ENCODE measurements at places on chromosomes 3 and 15.

DNA sequence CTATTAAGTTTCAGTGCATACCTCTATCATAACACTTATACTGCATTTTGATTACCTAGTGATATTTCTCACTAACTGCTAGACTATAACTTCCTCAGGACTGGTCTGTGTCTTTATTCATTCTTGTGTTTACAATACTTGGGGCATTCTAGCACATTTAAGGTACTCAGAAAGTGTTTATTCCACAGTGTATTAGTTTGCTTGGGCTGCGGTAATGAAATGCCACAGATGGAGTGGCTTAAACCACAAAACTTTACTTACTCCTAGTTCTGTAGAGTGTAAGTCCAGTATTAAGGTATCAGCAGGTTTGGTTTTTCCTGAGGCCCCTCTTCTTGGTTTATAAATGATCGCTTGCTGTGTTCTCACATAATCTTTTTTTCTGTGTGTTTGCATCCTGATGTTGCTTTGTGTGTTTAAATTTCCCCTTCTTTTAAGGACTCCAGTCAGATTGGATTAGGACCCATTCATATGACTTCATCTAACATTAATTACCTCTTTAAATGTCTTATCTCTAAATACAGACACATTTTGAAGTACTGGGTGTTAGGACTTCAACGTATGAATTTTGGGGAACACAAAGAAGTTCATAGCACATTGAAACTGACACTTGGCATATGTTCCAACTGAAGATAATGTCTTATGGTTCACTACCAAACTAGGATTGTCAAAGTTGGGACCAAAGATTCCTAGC is 23.9 kb downstream of the RNF111 start:
- DNase-seq = no peak

DNA sequence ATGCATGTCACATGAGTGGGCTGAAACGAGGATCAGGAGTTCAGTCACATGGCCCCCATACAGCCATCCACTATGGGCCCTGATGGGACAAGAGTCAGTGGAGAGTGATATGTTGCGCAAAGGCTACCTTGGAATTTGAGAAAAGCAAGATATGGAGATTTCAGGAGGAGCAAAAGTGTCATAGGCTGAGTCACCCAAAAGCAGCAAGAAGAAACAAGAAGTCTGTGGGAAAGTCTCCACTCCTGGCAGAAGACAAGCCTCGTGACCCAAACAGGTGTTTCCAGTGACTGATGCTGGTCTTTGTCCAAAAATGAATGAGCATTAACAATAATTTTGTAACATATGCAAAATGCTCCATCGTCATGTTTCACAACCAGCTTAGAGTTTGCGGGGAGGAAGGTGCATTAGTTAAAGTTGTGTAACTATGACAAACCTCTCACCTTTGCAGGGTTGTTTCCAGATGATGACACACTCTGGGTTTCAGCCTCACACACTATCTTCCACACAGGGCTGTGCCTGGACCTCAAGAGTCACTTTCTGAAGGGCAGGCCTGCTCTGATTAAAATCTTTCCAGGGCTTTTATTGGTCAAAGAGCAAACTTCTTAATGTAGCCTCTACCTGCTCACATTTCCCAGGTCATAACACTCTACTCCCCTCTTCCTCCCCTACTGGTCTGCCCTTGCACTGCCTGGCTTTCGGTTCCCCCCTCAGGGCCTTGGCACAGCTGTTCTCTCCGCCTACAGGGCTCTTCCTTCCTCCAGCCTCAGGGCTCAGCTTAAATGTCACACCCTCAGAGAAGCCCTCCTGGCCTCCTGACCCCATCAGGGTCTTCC is 3.9 kb upstream of the DNASE1L3 start:
- no peak for DNase-seq

- DNase-seq = no peak
These were observed 113.7 kb downstream of the LIPC start for GRCh38 chr15:58545307-58546065.

GRCh38 chr3:170585008-170585936 is 603 bp downstream of the SLC7A14 start:
- peak; percentile 70 for DNase-seq

GRCh38 chr3:107430996-107431245 is 53.7 kb downstream of the CCDC54 start:
- DNase-seq = no peak

- no peak for DNase-seq
These were observed 274.1 kb upstream of the CTNNB1 start for GRCh38 chr3:40925231-40925630.

GRCh38 chr3:57793737-57794187 is 37.7 kb downstream of the SLMAP start:
- DNase-seq = no peak

DNA sequence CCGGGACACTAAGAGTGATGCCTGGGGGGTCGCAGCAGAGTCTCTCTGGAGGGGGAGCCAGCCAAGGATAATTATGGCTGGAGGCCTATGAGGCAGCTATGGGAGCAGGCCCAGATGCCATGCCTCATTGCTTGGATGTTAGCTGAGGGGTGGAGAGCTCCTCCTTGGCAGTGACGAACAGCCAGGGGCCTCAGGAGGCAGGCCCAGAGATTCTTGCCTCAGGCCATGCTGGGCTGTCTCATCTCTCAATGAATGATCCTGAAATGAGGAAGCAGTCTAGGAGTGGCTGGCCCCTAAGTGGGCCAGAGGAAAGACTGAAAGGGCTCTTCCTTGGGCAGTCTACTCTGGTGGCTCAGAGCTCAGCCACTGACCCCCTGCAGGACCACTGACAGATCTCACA is 21.3 kb downstream of the KIF9 start:
- DNase-seq = no peak

DNA sequence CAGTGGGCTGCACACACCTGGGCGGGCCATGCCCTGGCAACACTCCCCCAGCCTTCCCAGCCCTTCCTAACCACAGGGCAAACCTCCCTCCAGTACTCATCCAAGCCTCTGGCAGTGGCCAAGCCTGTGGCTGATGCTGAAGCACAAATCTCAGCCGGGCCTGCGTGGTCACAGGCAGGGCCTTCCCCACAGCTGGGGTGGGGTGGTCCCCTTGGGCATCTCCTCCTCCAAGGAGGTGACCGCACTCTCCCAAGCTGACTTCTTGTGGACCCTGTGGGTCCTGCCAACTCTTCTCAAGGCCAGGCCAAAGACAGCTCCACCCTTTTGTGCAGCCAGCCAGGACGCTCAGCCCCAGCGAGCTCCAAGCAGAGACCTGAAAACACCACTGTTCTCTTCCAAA is 21.4 kb downstream of the GRAMD2A start:
- DNase-seq = no peak

DNA sequence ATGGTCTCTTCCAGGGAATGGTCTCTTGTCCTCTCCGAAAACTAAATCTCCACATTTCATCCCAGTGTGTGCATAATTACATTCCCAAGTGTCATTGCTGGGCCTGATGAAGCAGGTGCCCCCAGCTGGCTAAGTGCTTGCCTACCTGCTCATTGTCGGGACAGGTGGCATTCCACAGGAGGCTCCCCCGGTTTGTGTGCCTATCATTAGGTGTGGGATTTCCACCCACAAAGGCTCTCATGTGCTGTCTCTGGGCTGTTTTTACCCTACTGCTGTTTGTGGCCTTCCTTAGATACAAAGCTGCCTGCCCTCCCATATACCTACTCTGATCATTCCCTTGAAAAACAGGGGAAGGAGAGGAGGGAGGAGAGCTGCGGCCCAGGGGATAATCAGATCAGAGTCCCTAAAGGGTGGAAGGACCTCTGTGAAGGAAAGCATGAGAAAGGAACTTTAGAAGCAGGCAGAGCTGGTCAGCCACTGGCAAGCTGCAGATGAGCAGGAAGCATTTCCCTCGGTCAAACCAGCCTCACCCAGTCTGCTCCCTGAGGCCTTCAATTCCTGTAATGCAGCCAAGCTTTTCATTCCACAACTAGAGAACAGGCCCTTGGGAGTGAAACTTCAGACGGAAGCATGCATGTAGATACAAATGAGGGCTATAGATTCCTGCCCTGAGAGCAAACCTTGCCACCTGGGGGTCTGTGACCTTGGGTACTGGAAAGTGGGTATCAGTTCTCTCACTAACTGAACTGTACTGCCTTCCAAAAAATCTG is 60.7 kb upstream of the HEG1 start:
- DNase-seq = no peak

DNA sequence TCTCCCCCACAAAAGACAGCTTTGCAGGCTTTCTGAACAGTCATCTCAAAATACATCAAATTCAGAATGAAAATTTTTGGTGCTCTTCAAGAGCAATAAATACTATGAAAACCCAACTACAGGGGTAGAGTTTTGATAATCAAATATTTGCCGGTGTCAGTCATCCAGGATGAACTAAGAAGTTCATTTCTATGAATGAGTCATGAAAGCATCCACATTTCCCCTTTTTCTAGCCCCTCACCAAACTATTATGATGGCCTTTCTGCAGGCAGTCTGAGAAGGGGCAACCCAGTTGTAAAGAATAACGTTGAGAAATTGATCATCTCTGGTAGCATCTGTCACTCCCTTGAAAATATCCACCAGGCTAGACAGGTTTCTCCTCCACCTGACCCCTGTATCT is 3.1 kb upstream of the LPCAT4 start:
- DNase-seq = no peak

Measured in NCI-H526 treated with DMSO at 0.1 percent for 48 hours (cell line).